Activated CD4-positive, alpha-beta T cell treated with anti-CD3 and anti-CD28 coated beads, Interleukin-2, Interleukin-6, amounts not matched to agents 100 ng/mL and 50 ng/mL, durations not matched to agents 16 hours and 8 hours (primary cell): ENCODE measurements at places on chromosomes 11 and 22.

DNA sequence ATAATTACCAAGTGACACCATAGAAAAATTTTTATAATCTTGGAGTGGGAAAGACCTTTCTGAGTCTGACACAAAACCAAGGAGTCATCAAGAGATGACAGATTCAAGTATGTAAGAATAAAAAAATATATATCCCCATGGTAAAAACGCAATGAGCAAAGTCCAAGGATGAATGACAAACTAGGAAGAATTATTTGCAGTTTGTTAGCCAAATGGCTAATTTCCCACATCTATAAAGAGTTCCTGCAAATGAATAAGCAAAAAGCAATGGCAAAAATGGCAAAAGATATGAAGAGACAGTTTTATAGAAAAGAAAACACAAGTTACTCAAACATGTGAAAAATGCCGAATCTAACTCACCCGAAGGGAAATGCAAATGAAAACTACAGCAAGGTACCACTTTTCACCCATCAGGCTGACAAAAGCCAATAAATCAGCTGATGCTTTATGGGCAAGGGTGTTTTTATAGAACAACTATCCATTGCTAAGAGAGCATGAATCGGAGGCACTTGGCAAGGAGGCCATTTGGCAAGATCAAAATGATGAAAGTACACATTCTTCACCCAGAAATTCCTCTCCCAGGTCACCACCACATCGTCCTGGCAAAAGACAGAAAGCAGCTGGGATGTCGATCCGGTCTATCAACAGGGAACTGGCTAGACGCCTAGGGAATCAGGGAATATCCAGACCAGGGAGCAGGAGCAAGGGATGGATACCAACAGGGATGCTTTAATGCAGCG lies 21.1 kb upstream of the KLHL35 start:
- no peak for DNase-seq

GRCh38 chr22:17742527-17742902 lies 31.8 kb downstream of the BID start:
- peak; percentile 83 for DNase-seq

DNA sequence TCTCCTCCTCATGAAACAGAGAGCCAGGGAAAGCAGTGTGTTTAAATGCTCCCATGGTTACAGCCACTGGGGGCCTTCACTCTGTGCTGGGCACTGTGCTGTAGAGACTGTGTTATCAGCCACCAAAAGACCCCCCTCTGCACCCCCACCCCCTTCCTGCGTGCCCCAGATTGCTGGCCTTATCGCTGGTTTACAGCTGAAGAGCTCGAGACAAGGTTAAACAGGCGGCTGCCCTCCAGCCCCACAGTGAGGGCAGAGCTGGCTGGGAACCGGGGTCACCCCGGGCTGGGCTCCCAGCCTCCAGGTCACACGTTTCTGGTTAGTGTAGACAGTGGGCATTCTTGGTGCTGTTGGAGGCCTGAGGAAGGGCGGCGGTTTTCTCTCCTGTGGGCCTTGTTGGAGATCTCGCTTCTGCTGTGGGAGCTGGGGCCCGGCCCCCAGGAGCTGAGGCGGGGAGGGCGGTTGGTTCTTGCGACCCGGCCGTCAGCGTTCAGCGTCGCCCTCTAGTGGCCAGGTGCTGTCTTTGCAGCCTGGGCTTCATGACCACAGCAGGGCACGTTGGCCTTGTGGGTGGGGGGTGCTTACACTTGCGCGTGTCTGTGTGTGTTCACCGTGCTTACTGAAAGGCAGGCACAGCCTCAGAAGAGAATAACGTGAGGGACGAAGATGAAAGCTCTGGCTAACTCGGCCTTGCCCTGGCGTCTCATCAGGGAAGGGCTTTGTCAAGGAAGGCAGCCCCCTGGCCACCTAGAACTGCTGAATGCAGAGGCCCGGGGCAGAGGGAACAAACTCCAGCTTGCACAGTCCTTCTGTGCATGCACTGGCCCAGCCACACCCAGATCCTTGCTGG lies 40.8 kb downstream of the TBC1D22A start:
- peak; percentile 77 for DNase-seq

DNA sequence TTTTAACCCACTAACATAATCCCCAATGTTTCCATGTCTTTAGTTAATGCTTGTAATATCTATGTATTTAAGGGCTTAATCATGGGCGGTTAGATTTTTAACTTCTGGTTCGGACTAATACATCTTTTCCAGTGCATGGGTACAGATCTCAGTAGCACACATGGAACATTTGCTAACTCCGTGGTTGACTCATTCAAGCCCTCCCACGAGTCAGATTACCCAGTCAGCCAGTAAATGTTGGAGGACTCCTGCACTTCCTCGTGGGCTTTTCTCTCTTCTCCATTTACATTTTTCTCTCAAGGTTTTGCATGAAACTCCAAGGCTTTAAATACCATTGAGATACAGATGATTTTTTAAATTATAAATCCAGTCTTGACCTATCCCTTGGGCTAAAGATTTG lies 313.9 kb downstream of the ST3GAL4 start:
- no peak for DNase-seq

DNA sequence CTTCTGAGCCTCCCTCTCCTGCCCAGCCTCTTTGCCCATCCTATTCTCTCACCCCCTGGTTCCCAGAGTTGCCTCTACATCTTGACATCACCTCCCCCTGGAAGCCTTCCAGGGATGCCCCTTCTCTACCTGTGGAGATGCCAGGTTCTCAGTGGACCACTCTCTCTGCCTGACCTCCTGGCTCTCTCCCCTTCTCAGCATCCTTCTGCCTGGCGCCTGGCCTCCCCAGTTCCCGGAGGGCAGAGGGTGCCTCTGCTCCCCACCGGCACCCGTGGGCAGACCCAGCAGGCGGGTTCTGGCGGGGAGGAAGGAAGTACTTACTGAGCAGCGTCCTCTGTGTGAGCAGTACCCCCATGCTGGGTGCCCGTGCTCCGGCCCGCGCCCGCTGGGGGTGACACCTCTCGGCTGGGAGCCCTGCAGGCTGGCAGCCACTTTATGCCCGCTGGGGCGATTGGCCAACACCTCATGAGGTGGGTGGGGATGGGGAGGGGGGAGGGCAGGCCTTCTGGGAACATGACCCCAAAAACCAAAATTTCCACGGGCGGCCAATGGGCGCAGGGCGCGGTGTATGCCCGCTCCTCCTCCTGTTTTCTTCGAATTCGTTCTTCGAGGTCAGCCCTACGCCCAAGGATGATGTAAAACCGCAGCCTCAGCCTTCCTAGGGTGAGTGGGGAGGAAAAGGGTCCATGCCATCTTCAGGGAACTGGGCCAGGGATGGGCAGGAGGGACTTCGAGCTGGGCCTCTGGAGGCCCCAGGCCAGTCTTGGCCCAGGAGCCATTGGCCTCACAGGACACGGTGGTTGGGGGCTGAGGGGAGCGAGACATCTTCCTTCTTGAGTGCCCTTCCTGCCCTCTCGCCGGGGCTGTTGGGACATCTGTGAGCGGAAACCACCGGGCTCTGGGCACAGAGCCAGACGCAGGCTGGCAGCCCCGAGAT lies at the start of gene OSM:
Gene OSM (minus strand): TSS at position 407 of the 937 bp plus-strand sequence. CDS start 52 bp downstream, at position 355.
- peak; percentile 95 for DNase-seq

DNA sequence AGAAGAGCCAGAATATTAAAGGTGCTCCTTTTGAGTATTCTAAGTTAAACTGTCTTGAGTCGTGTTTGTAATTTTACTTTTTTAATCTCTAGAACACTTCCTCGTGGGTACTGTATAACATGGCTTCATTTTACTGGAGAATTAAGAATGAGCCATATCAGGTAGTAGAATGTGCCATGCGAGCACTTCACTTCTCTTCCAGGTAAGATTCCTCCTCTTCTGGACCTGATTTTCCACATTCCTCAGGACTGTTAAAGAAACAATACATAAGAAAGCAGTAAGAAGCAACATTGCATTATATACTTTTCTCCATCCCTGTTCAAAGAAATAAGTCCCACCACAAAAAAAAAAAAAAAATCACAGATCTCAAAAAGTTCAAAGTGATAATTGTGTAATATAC lies 37.9 kb downstream of the TTC17 start:
- no peak for DNase-seq

DNA sequence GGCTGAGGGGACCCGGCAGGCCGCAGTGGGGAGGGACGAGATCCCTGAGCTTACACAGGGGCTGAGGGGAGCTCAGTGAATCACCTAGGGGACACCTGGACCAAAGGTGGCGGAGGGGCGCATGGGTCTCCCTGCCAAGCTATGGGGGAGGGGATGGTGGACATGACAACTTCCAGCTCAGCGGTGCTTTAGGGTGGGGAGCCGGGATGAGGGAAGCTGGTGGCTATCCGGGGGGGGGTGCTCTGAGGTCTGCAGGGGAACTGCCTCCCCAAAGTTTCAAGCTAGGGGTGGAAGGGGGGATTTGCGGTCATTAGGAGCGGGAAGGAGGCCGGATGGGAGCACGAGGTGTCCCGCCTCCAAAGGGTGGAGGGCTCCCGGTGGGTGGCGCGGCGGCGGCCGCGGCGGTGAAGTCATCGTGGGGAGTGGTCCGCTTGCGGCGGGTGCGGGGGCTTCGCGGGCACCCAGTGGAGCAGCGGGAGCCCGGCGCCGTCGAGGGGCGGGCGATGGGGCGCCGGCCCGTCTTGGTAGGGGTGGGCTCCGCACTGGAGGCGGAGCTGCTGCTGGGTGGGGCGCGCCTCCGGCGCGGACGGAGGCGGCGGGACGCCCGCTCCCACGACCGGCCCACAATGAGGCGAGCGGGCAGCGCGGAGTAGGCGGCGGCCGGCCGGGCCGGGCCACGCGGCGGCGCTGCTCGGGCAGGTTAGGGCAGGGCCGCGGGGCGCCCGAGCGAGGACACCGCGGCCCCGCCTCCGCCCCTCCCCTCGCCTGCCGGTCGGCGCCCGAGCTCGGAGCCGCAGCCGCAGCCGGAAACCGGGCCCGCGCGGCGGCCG lies at the start of gene MICALL1:
Gene MICALL1 (plus strand): TSS at position 764 of the 830 bp plus-strand sequence. CDS start 126 bp downstream, outside the sequence.
- DNase-seq: peak; percentile 71

DNA sequence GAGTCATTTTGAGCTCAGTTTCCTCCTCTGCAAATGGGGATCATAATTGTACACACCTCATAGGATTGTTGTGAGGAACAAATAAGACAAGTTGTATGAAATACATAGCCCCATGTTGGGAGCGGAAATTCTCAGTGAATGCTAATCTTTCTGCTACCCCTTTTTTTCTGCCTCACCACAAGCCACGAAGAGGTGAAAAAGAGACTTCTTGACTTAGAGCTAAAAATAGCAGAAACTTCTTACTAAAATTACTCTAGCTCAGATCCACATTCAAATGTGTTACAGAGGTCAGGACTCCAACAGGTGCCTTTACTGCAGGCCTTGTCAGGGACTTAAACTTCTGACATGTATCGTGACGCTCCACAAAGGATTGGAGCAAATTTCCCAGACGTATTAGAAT lies 128.5 kb downstream of the MIAT start:
- no peak for DNase-seq

DNA sequence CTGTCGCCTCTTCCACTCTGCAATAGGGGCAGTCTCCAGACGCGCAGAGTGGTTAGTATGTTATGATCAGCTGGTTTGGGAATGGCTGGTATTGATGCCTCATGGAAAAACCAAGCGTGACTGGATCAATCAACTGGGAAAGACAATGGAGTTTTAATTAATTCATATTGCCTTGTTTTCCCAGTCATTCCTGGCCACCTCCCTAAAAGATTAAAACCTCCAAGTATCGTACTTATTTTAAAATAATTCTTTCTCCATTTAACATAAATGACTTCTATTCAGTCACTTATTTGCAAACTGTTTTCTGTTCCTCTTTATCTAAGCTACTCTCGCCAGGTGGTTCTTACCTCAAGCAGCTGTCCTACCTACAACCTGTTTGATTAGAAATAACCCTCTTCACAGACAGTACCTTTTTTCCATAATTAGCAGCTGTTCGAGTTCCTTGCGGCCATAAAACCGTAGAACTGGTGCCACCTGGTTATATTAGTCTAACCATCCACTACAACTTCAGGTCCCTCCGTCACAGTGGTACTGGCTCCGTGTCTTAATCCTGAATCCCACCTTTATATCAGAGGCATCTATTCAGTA lies 898 bp downstream of the ZNF215 start:
- DNase-seq: no peak

GRCh38 chr22:27810609-27811151 lies 9.1 kb upstream of the MN1 start:
- DNase-seq: no peak

DNA sequence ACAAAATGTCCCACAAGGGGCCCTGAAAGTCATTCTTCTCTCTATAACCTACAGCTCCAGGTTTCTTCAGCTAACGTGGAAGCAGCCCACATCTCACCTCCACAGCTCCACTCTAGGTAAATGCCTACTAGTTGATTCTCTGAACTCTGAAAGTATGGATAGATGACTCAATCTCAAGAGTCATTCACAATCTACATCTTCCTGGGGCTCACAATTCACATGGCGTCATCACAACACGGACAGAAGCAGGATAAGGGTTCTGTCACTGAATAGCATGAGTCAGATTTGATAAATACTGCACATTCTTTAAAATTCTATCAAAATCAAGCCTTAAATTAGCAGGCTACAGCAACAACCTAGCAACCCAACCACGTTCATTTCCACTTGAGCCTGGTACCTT lies 96.3 kb downstream of the PLEKHA7 start:
- DNase-seq: no peak

DNA sequence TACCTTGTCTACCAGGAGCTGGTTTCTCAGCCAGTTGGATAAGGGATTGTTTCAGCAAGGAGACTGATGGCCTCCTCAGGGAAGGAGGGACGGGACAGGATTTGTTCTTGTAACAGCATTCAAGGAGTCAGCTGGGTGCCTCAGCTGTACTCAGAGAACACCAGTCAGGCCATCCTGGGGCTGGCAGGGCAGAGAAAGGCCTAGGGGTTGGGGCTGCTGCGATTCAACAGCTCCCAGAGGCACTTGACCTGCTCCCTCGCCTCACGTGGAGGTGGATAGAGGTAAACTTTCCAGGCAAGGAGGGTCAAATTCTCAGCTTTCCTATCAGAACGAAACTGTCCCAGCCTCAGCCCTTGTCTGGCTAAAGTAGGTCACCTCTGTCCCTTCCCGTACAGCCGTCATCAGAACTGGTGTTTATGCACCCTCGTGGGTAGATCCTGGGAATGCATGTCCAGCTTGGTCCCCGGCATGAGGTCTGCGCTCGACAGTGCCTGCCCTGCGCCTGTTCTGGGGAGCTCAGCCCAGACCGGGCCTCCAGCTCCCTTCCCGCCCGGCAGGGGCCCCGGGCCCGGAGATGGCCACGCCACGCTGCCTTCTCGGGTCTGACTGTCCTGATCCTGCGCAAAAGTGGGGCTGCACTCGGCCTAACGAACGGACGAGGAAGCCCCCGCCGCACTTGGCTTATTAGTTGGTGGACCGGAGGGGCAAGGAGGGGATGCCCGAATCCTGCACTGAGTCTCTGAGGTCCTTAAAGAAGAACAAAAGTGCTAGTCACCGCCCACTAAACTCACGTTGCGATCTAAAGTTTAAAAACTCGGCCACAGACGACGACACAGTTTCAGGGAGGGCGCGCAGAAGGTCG lies 762 bp upstream of the CCDC134 start:
- DNase-seq: peak; percentile 19

GRCh38 chr22:48581796-48582469 lies 1245.7 kb downstream of the BRD1 start:
- DNase-seq: no peak

- DNase-seq: no peak
These were observed 94.4 kb downstream of the FAM181B start for GRCh38 chr11:82639251-82639650.
